Stimulated activated CD4-positive, alpha-beta T cell treated with anti-CD3 and anti-CD28 coated beads, Interleukin-1b, Interleukin-23, amount 100 ng/mL, for 1 hour (primary cell): ENCODE measurements at places on chromosomes 6 and 20.

GRCh38 chr6:46130666-46131065, 877 bp downstream of the ENPP4 start:
- no peak for DNase-seq

GRCh38 chr6:34447386-34447785, 18.5 kb upstream of the PACSIN1 start:
- no peak for DNase-seq

GRCh38 chr20:35006531-35006971, 50.9 kb downstream of the MYH7B start:
- no peak for DNase-seq

- DNase-seq, result no peak
Observed at GRCh38 chr20:33667245-33667675, 517 bp downstream of the ACTL10 start.

- DNase-seq, result no peak
Observed at GRCh38 chr20:17845701-17846475, 122.7 kb downstream of the SNX5 start.
